Type B pancreatic cell (in vitro differentiated cells): ENCODE measurements at places on chromosomes 3 and 15. TPM values are rescaled to one million over a fixed set of nuclear protein-coding genes. Genes with fewer than 3 reads are reported as not detected.

DNA sequence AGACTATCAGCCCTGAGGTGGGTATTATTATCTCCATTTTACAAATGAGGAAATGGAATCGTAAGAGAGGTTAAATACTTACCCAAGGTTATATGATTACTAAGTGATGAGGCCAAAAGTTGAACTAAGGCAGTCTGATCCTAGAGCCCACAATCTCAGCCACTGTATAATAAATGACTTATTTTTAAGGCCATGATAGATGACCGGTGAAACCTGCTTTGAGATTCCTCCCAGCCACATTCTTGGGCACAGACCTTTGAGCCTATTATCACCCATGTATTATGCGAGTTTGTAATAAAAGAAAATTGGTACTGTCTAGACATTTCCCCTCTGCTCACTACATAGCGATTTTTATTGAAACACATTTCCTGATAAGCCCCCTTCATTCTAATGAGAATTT, 37.4 kb downstream of the POLQ start:
- no peak for DNase-seq

DNA sequence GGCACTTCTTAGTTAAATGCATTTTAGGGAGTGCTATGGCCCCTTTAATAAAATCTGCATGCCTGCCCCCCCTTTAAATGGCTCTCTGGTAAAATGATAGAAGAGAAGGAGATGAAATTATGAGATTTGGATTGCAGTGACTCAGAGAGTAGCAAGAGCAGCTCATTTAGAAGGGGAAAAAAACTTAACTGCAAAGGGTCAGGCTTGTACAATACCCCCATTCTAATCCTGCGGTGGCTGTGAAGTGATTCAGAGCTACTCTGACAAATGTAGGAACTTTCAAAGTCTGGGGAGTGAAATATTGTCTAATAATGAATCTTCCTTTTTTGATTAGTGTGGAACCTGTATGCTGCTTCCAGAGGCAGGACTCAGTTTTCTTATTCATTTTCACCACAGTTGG, 44.1 kb upstream of the TBC1D23 start:
- DNase-seq: no peak

DNA sequence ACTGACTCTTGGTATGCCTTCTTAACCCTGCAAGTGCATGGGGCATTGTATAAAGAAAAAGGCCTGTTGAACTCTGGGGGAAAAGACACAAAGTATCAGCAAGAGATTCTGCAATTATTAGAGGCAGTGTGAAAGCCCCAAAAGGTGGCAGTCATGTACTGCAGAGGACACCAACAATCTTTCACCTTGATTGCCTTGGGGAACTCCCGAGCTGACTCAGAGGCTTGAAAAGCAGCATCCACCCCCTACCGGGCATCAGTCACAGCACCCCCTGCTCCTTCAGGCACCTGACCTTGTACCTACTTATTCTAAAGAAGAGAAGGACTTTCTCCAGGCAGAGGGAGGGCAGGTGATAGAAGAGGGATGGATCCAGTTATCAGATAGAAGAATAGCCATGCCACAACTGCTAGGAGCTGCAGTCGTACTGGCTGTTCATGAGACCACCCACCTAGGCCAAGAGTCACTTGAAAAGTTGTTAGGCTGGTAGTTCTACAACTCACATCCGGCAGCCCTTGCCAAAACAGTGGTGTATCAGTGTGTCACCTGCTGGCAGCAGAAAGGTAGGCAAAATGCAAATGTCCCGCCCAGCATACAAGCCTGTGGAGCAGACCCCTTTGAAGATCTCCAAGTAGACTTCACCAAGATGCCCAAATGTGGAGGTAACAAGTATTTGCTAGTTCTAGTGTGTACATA, 241.6 kb upstream of the CNTN6 start:
- DNase-seq: no peak

- no peak for DNase-seq
These were observed 340.7 kb upstream of the DNAJC19 start for GRCh38 chr3:181330257-181330656.

GRCh38 chr3:101939361-101940049, 90.2 kb downstream of the NFKBIZ start:
- DNase-seq: no peak

- DNase-seq: no peak
These were observed 84.8 kb upstream of the WNT5A start for GRCh38 chr3:55571913-55572312.

GRCh38 chr15:69299451-69299886, 757 bp downstream of the PAQR5 start:
- no peak for DNase-seq

DNA sequence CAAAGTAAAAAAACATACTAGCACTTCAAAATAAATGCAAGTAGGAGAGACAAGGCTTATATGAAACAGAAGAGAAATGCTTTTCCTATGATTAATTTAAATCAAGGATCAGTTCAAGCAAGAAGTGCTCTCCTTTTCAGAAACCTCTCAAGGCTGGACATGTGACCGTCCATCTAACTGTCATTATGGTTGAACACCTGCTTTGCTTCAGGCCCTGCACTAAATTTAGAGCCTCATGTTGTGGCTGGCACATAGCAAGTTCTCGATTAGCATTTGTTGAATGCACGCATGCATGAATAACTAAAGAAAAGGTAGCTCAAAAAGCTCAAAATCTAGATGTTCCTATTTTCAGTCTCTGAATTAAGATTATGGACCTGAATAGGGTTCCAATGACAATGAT, 82.0 kb downstream of the SV2B start:
- DNase-seq: no peak

Gene GOLGA8J
- not detected in 2 replicates for total RNA-seq

Gene OR5K2
- total RNA-seq: not detected in 2 replicates

Gene UBE2E2
- 55.8 and 68.5 TPM in 2 replicates for total RNA-seq

Gene ZKSCAN7
- 9.7 and 17.2 TPM in 2 replicates for total RNA-seq

Gene ULK3
- total RNA-seq: 44.9 and 46.4 TPM in 2 replicates

Gene CLDN18
- 7.3 and 50.8 TPM in 2 replicates for total RNA-seq

Gene CTXN2
- not detected in 2 replicates for total RNA-seq

Gene HDC
- 0.14 TPM in 1 of 2 replicates, not detected in the other for total RNA-seq
